ENCODE measurements at places on chromosomes 3 and 15. TPM values are rescaled to one million over a fixed set of nuclear protein-coding genes. Genes with fewer than 3 reads are reported as not detected.

ZNF654 gene
- polyA plus RNA-seq: 16.2 TPM

FBXW12 gene
- polyA plus RNA-seq: 0.11 TPM

TRIM59 gene
- polyA plus RNA-seq: 22.8 TPM

CLDN16 gene
- 42.7 TPM for polyA plus RNA-seq

GOLGA6L10 gene
- polyA plus RNA-seq: 3.8 TPM

TRIM42 gene
- not detected for polyA plus RNA-seq

- no peak for DNase-seq
Observed at GRCh38 chr3:28586325-28586724, 237.7 kb upstream of the AZI2 start.

GRK7 gene
- 0.08 TPM for polyA plus RNA-seq

FAN1 gene
- 44.5 TPM for polyA plus RNA-seq

DNA sequence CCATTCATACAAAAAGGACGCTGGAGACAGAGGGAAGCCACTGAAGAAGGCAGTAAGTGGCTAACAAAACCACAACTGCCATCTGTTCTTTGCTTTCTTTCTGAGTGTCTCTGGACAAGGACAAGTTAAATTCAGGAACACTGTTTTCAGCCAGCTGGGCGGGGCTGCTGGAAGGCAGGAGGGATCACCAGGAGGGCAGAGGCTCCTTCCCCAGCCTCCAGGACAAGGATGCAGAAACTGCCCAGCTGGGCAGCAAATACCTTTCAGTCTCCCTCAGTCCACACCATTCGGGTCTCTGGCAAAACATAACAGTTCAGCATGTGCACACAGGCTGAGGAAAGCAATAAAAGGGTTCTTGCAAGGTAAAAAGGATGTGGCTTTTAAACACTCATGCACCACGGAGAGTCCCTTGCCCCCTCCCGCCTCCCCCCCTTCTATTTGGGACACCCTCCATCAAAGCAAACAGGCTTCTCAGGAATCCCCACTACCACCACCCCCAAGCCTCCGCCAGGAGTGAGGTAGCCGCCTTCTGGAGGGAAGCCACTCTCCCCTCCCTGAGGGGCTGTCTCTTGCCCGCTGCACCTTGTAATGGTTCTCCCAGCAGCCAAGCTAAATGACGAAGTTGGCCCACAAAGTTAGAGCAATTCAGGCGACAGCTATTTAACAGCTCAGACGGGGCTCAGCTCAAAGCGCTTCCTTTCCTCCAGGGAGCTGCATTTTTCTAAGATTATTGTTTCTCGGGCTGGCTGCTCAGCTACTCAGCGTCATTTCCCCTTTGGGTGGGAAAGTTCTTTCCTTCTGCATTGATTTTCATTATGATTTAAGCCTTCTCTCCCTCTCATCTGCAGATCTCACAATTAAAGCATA is 3.8 kb downstream of the HEG1 start:
- no peak for DNase-seq

RYR3 gene
- polyA plus RNA-seq: 16.7 TPM

DNA sequence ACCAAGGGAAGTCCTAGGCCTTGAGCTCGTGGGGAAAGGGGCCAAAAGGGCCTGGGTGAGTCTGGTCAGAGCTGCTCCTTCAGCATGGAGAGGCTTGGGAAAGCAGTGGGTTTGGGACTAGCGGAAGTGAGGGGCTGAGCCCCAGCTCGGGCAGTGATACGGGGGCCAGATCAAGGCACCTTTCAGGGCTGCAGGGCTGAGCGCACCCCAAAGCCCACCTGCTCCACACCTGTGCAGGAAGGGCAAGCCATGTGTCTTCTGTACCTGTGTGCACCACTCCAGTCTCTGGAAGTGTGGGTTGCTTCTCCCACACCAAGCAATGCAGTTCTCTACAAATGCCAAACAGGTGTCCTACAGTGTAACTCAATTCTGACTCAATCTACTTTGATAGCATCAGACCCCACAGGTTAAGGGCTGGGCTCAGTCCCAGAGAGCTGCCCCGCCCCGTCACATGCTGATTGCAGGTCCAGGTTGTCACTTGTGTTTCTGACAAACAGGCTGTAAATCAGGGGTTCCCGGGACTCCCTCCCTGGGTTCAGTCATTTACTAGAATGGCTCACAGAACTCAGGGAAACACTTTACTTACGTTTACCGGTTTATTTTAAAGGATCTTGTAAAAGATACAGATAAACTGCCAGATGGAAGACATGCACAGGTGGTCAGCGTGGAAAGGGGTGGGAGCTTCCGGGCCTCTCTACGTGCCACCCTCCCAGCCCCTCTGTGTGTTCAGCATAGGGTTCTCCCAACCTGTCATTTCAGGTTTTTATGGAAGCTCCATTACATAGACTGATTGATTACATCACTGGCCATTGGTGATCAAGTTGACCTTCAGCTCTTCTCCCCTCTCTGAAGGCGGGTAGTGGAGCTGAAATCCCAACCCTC is 28.8 kb upstream of the KLF13 start:
- no peak for DNase-seq

- DNase-seq: no peak
Observed at GRCh38 chr3:65984975-65985374, 53.7 kb downstream of the MAGI1 start.

GRCh38 chr15:58632789-58633188 is 116.7 kb downstream of the ADAM10 start:
- DNase-seq: no peak

BOC gene
- 38.1 TPM for polyA plus RNA-seq

GRCh38 chr3:26099692-26100091 is 309.8 kb downstream of the OXSM start:
- DNase-seq: no peak

TMEM158 gene
- 12.5 TPM for polyA plus RNA-seq

- no peak for DNase-seq
Observed at GRCh38 chr3:83169473-83169872, 1408.0 kb upstream of the GBE1 start.

DNA sequence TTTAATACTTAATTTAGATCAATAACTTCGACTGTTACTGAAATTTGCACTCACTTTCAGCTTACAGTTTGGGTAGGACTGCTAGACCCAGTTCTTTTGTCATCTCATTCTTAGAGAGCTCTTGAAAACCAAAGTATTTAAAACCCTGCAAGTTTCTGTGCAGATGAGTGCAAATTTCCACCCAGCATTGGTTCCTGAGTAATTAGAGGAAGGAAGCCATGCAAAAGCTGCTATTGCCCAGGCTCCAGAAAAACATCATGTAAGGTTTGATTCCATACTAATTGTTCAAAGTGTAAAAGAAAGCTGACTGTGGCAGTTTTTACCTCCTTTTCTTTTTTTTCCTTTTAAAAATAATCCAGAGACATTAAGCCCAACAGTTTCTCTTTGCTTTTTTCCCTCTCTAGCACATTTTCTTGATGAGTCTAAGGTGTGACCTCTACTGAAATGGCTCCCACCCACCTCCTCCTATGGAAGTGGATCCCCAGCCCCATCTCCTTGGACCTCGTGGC is 30.3 kb downstream of the ABHD2 start:
- no peak for DNase-seq

GRCh38 chr3:56942523-56942922 is 117.9 kb upstream of the SPATA12 start:
- DNase-seq: no peak

CDCP1 gene
- 1.1 TPM for polyA plus RNA-seq

FOXB1 gene
- not detected for polyA plus RNA-seq

- DNase-seq: no peak
Observed at GRCh38 chr15:62624547-62625378, 417.8 kb upstream of the TPM1 start.

GRCh38 chr3:135908225-135908624 is 57.3 kb upstream of the PPP2R3A start:
- DNase-seq: no peak
